ENCODE measurements at places on chromosomes 2 and 18.

DNA sequence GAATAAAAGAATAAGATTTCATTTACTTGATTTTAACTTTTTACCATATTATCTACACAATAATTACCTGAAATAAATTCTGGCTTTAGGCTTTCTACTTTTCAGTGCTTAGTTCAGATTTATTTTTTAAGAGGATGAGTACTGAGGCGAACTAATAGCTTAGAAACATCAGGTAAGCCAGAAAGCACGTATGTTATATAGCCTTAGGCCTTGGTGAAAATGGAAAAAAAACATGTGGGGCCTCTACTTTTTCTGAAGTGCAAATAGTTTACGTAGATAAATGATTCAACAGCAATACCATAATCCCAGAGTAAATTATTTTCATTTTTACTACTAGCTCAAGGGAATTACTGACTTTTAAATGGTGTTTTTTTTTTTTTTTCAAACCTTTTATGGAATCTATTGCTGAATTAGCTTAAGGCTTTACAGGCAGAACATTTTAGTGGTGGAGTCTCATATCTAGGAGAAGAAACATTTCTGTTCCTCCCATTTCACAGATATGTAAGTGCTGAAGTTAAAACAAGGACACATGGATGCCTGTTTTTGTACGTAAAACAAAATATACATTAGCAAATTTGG lies 6.2 kb downstream of the CPS1 start:
- no peak for DNase-seq

- DNase-seq: no peak
These were observed 80.4 kb downstream of the CELF4 start for GRCh38 chr18:37484983-37485834.

- DNase-seq: no peak
These were observed 26.4 kb upstream of the ARMC9 start for GRCh38 chr2:231172025-231172424.

DNA sequence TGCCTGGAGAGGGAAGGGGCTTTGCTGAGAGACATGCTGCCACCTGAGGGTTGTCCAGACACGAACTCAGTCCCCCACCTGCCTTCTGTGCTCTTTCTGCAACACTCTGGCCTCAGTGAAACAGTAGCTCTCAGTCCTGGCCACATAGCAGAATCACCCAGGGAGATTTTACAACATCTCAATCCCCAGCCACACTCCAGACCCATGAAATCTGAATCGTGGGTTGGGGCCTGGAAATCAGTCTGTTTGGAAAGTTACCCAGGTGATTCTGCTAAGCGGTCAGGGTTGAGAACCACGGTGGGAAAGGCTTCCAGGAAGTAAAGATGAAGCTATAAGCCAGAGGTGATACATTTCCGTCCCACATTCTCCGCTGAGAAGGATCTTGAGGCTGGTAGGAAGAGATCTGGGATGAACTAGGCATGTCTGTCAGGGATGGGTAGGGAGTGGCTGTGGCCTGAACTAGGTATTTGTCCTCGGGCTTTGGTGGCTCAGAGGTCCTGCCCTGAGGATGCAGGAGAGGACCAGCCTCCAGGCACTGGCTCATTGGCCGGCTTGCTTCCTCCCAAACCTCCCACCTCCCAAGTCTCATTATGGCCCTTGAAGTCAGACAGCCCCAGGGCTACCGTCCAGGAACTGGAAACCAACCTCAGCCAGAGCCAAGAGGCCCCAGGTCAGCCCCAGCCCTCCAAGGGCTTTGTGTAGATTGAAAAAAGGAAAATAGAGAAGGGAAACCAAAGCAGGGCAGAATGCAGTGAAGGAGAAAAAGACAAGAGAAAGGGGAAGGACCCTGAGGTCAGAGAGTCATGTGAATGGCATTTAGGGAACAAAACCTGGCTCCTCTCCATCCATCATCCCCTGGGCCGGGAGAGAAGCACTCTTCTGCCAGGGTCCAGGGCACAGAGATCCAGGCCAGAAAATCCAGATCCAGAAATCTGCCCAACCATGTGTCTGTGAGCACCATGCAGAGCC lies 119.6 kb downstream of the ZFP36L2 start:
- DNase-seq: peak; percentile 33

GRCh38 chr2:240626531-240627300 lies 1.4 kb downstream of the GPR35 start:
- no peak for DNase-seq

DNA sequence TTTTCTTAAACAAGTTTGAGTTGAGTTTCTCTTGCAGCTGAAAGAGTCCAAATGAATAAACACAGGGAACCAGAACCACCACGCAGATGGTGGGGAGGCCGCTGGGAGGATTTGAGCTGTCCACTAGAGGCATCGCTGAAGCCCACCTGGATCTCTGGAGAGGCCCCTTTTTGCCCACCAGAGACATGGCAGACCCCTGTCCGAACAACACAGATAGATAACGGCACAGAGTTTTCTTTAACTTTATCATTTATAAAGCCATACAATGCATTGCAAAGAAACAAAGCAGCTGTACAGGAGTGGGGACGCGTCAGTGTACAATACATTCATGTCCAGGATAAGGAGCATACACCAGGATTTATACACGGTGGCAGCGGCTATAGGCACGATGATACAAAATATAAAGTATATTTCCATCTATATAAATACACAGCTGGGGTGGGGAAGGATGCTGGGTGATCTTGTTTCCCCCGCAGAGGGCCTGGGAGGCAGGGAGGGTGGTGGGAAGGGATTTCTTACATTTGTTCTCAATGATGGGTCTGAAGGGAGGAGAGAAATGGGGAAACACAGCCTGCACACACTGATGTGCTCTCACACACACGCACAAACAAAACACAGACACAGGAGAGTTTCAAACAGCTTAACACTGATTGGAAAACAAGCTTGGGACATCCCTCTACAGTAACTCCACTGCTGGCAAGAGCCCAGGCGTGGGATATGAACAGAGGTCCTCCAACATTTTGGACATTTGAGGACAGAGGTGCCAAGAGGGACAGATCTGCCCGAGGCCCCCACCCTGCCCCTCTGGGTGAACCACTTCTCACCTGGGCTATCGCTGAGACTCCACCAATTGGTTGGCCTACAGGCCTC lies 203.0 kb downstream of the TNS1 start:
- DNase-seq: no peak

DNA sequence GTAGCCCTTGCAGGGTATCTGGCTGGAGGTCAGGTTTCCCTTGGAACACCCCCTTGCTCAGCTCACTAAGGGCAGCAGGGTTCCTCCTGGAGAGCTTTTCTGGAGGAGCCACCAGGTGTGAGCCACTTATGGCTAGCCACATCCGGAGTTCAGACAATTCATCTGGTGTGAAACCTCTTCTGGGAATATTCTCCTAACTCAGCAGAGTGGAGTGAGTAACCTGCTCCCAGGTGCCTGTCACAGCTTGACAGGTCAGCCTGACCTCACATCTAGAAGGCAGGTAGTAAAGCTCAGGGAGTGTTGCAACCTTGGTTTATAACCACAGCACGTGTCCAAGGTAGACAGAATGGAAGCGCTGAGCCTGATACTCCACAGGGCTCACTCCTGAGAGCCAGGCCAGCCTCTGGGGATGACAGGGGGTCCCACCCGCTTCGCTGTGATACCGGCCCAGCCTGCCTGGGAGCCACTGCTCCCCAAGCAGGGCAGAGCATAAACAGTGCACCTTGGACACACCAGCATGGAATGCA lies 62.6 kb upstream of the TGFA start:
- DNase-seq: no peak

- DNase-seq: peak; percentile 5
These were observed 162.5 kb downstream of the RAD51AP2 start for GRCh38 chr2:17355608-17356329.

- no peak for DNase-seq
These were observed 151.1 kb upstream of the LHCGR start for GRCh38 chr2:48906633-48907032.

DNA sequence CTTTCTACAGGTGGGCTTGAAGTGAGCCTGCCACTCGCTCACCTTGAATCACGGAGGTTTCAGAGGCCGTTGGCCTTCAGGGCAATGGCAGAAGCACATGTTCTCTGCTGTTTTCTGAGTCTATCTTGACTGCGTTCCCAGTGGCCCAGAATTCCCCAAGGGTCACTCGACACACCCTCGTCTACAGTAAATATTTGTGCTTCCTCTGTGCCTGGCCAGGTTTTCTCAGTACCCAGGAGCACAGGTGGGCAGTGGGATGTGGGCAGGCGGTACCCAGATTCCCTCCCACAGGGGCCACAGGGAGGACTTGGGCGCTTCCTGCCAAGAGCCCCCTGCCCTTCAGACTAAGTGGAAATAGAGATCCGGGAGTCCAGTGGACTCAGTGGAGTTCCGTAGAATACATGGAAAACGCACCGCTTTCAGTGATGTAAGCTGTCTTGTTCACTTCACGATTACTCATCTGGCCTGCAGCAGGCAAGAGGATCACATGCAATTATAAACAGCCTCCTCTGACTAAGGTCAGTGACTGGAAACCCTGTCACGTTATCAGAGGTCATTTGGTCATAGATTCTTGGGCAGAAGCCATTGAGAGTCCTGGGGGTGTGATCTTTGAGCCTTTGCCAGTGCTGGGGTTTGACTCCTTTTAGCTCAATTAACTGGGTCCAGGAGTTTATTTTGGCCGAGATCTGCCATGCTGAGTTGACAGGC lies 179.8 kb downstream of the NEDD4L start:
- no peak for DNase-seq

- no peak for DNase-seq
These were observed 63.0 kb upstream of the TNFRSF11A start for GRCh38 chr18:62262061-62262460.

DNA sequence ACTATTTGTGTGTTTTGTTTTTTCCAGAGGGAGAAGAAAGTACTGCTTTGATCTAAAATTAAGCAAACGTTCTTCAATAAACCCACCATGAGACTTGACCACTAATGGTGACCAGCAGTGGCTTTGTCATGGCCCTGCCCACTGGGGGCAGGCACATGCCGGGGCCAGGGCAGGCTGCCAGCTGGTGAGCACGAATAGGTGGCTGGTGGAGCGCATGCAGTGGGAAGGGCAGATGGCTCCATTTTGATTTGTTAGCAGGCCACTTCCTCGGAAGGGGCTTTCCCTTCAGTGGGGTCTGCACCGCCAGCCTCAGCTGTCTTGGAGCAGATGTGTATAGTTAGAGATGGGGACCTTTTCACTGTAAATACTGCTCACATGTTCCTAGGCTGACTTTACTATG lies 277.1 kb downstream of the SOX11 start:
- DNase-seq: no peak

GRCh38 chr2:57542081-57542480 lies 504.5 kb upstream of the VRK2 start:
- no peak for DNase-seq

- DNase-seq: no peak
These were observed 25.7 kb upstream of the PLA2R1 start for GRCh38 chr2:160087854-160088745.

GRCh38 chr2:19987936-19988335 lies 2.0 kb downstream of the WDR35 start:
- peak; percentile 31 for DNase-seq

GRCh38 chr2:118726821-118727220 lies 120.6 kb downstream of the EN1 start:
- DNase-seq: no peak

GRCh38 chr2:240435948-240436682 lies 652 bp downstream of the GPC1 start:
- no peak for DNase-seq

DNA sequence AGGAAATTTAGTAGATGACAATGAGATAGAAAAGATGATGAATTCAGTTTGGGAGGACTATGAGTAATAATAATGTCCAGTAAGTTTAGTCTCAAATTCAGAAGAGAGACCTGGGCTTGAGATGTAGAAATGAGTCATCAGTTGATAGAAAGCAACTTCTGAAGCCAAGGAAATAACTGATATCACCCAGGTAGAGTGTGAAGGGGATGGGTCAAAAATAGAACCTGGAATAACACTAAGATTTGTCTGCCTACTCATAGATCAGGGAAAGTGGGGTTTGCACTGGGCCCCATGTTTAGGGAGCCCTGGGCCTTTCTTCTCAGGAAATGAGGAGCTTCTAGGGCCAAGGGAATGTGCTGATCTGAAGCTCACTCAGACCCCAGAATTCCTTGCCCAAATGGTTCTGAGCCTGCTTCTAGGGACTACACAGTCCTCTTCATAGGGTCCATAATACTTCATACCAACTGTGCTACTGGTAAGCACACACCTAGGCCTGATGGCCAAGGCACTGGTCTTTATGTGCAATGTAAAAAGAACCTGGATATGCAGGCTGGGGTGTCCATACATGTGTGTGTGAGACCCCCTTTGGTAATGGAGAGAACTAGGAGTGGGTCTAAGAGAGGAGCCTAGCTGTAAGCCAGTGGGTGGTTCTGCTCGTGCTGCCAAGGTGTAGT lies 141.2 kb downstream of the IKZF2 start:
- no peak for DNase-seq

DNA sequence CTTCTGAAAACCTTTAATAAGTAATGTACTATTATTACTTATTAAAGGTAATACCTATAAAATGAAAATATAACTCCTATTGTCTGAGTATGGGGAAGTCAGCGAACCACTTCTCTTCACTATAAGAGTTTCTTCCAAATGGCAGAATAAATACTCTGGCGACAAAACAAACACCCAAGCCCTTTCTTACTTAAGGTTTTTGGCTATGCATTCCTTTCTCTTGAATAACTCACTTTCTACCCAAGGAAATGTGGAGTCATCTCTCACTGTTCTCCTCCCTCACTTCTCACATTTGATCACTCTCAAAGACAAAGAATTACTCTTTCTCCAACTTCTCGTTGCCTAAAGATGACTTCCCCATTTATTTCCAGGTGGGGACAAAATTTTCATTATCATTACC lies 816.8 kb upstream of the CRIM1 start:
- DNase-seq: no peak

- no peak for DNase-seq
These were observed 1.4 kb upstream of the TTL start for GRCh38 chr2:112480530-112481049.

DNA sequence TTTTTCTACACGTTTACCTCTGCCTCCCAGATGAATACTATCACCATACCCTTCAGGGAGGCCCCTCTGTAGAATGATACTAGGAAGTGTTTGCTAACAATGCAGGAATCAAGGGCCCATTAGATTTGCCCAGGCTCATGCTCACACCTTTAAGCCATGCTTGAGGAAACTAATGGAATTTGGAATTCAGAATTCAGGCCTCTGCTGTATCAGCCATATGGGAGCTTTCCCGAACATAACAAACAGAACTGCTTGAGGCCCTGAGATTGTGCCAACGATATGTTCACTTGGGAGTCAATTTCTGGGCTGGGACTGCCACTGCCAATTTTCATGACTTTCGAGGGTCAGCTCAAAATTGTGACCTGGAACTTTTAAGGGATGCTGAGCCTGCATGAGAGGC lies 282.5 kb downstream of the CLIP4 start:
- no peak for DNase-seq

DNA sequence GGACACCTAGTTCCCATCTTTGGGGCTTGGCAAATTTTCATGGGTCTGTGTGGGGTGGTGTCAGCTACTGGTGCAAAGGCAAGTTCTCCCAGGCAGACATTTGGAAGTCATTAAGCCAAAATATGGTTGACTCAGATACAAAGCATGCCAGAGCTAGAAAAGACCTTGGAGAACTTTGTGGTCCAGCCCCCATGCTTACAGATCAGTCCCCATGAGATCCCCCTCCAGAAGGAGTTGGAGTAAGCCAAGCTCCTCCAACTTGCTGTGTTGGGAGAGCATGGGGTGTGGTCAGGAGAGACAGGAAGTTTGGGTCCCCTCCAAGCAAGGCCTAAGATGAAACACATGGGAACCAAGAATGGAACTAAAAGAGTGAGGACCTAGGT lies 224.5 kb downstream of the CYP26B1 start:
- DNase-seq: no peak

- no peak for DNase-seq
These were observed 992.7 kb downstream of the BCL11A start for GRCh38 chr2:59560769-59561168.
